ENCODE measurements at places on chromosomes 4 and X.

DNA sequence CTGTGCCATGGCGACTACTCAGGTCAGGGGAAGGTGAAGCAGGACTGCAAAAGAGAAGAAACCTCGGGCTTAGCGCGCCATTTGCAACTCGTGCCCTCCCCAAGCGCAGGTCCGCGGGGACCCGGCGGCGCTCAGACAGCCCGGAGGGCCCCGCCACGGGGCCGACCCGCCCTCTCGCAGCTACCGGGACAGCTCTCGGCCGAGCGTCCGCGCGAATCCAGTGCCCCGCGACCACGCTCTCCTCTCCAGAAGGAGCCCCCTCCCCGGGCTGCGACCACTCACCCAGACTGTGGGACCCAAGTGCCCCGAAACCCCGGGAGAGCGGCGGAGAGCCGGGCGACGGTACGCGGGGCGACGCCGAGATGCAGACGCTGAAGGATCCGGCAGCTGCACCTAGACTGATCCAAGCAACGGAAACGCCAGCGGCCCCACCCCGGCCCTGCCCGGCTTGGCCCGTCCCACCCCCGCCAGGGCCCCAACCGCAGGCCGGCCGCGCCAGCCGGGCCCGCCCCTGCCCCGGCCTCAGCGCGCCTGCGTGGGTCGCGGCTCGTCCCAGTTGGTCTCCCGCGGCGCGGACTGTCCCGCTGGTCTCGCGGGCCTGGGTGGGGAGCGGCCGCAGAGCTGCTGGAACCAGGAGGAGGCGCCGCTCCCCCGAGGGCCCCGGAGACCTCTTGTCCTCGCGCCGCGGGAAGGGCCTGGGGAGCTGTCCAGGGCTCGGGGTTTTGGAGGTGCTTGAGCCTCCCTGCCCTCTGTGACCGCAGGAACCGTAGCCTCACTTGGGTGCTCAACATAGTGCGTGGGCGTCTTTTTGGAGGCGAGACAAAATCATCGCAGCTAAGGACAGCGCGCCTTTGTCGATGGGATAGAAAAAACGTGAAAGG is at the start of gene ANXA5:
ANXA5 (minus strand) TSS at position 400 of the 881 bp plus-strand sequence; CDS start at position 9, 391 bp downstream.
- peak; percentile 59 for DNase-seq

DNA sequence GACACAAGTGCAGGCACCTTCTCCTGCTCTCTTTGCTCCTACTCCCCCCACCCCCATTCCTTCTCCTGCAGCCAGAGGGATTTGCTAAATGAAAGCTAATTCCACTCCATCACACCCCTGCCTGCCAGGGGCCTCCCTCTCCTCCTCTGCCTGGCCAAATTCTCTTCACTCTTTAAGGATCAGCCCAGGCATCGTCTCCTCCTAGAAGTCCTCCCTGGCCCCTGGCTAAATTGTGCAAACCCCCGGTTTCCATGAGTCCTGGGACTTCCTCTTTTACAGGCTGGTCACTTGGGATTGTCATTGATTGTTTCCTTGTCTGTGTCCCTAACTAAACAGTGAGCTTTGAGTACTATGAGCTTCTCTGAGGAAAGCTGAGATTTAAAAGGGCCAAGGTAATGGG is 8.7 kb upstream of the ABLIM2 start:
- DNase-seq: no peak

DNA sequence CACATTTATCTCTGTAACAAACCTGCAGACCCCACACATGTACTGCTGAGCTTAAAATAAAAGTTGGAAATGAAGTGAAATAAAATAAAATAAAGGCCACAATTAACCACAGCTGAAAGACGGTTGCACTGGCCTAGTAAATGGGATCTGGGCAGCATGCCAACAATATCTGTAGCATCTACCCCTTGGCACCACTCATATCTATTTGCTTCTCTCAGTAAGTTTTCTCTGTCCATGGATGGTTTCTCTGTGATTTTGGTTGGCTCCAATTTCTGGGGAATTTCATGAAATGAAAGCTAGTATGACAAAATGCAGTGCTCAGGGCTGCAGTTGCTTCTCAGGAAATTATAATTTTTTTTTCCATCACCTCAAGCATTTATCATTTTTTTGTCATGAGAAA is 172.0 kb upstream of the IL15 start:
- no peak for DNase-seq

- DNase-seq: no peak
Measured at GRCh38 chr4:123133397-123134050, 211.1 kb upstream of the NUDT6 start.

DNA sequence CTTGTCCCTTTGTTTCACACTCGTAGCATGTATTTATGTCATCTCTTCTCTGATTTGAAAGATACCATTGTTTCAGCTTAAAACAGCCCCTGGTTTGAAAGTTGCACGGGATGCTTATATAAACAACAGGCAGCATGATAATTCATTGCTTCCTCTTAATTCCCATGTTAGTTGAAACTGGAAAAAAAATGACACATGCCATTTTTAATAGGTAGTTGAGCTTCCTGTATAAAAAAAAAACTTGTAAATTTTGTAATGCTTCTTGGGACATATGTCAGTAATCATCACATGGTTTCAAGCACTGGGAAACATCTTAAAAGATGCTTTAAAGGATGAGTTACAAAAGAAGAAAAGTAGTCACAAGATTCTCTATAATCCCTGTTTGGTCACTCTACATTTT is 243.0 kb downstream of the PALLD start:
- no peak for DNase-seq

DNA sequence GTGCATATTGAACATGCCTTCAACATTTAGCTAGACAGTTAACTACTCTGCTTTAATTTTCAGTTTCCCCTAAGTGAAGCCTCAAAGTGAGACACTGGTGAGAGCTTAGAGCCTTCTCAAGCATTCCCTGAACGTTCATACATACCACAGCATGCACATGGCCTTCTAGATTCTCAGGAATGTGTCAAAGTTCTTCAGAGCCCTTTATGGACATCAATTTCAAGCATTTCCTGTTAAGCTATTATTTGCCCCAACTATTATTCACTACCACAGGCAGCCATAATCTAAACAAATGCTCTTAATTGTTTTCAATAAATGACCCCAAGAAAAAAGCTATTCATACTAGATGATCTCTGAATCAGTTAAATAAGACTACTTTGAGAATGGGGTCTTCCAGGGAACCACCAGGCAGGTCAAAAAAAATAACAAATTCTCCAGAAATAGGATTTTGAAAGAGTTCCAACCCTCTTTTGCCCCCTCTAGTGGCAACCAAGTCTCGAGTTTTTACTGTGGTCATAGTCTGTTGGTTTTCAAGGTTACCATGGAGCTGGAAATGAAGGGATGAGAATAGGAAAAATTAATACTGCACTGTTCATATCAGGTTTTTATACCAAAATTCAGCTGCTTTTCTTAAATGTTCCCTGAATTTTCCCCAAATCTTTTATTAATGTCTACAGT is 235.4 kb downstream of the RAB28 start:
- DNase-seq: no peak

- DNase-seq: no peak
Measured at GRCh38 chr4:22019676-22020075, 71.1 kb upstream of the KCNIP4 start.

- no peak for DNase-seq
Measured at GRCh38 chrX:13357925-13358324, 38.1 kb upstream of the ATXN3L start.

- DNase-seq: no peak
Measured at GRCh38 chr4:8850074-8850829, 21.4 kb downstream of the HMX1 start.

- DNase-seq: no peak
Measured at GRCh38 chr4:37524267-37524666, 161.9 kb downstream of the RELL1 start.

GRCh38 chr4:173924561-173924960 is 358.9 kb downstream of the FBXO8 start:
- no peak for DNase-seq

DNA sequence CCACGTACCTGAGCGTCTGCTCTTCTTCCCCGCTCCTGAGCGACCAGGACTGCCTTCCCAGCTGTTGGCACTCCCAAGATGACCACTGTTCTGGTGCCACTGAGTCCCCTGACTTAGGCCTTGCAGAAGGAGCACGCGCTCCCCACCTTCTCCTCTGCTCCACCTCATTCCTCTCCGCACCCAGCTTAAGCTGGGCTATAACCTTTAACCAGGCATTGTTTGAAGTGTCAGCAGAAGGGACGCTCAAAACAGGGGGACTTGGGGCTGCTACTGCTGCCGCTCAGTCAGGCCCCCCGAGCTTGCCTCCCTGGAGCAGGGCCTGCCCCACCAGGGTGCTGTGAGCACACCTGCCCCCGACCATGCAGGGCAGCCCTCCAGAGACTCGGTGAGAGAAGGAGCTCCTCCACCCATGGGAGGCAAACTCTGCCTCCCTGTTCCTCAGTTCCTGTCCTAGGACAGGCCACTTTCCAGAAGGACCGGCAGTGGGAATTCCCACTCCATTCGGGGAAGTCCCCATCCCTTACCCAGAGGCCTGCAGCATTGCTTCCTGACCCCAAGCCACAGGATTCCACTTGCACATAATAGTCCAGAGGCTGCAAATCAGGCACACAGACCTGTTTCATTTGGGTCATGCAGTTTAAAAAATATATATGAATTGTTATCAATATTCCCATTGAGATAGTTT is 99.7 kb upstream of the ENPP6 start:
- DNase-seq: no peak

GRCh38 chr4:177315767-177316464 is 6.2 kb downstream of the NEIL3 start:
- no peak for DNase-seq

DNA sequence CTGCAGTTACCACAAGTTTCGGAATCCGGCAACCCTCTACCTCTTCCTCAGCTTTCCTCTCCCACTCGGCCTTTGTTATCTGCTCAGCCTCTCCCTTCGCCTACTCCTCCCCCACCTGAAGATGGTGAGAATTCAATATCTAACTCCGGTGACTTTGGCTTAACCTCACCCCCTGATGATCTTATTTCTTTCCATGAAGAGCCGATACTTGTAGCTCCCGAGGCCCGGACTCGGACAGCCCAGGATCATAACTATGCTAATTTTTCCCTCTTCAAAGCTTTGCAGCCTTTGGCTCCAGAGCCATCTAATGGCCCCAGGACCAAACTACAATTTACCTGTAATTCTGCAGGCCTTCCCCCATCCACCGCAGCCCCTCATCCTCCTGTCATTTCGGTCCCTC is 32.0 kb upstream of the MGST2 start:
- DNase-seq: no peak

GRCh38 chrX:131752493-131753198 is 208.8 kb downstream of the OR13H1 start:
- peak; percentile 72 for DNase-seq

DNA sequence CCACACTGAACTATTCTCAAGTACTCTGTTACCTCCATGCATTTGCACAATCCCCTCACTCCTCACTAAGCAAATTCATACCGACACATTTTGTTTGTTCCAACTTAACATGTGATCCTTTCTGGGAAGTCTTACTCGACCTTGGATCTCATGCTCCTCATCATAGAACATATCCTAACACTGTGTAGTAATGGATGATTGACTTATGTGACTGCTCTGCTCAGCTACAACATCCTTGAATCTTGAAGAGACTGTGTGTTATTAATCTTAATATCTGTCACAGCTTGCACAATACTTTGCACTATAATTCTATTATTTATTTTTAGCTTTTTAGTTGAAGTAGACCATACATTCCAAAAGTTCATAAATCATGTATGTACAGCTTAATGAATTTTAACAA is 23.9 kb upstream of the TRPC3 start:
- no peak for DNase-seq

DNA sequence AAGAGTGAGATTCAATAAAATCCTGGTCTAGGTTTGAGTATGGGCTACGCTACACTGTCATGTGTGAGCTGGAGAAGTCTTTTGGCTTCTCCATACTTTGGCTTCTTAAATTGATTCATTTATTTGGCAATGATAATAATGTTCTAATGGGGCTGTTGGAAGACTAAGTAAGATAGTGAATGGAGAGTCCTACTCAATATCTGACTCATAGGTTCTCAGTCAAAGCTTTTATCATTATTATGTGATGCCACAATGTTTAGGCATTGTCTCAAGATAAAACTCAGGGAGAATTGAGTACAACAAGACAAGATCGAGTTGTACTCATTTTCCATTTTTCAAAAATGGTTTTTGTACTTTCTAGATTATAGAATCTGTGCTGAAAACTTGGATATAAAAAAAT is 92.5 kb upstream of the VEGFC start:
- DNase-seq: no peak

DNA sequence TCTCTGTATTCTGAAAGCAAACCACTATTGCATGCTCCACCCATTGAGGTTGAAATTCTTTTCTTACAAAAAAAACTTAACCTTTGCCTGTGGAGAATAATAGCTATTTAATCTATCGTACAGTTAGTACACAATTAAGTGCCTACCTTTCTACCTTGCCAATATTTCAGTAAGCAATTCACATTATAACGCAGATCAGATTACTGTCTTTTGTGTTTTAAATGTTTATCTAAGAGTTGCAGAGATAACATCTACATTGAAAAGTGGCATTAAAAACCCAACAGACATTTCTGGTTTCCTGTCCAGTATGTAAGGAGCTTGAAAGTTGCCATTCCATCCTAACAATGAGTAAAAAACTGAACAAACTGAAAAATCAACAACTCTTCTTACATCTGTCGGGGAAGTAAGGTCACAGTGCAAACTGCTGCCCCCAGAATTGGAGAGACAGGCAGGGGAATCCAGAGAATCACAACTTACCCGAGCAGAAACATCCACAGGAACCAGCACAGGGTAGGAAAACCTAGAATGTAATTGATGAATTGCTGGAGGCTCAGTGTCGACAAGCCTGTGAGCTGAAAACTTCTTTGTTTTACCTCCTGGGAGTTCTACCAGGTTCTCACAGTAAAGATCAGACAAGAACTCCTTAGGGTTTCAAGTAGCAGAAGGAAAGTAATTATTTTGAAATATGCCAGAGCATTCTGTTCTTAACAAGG is 27.3 kb upstream of the ACSL4 start:
- no peak for DNase-seq

DNA sequence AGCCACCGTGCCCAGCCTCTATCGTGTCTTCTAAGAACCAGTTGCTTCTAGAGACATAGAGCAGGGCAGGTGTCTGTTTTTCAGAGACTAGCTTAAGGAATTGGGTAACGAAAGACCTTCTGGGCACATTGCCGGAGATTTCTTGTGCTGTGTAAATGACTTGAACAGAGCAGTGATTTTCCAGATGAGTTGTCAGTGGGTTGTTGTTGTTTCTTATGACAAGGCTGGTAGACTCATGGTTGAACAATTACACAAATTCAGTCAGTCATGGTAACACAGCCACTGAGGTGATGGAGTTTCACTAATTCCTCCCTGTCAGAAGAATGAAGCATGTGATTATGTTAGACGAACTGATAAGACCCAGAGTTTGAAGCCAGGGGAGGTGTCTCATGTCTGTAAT is 20.5 kb upstream of the DDX3X start:
- DNase-seq: no peak

DNA sequence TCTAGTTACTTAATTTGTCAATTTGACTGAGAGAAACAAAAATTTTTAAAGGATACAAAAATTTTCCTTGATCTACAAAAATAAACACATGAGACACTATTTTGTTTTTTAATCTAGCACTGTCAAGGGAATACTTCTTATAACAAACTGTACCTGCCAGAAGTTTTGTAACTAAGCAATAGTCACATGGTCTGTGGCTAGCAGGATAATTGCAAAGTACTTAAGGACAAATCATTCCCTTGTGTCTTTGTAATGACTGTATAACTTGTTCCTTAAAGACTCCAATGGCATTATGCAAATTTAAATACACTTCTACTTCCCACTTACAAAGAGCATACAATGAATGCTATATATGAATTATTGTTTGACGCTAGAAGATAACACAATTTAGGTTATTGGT is 25.1 kb upstream of the ANK2 start:
- DNase-seq: no peak

Data from stimulated activated CD4-positive, alpha-beta T cell treated with anti-CD3 and anti-CD28 coated beads, Interleukin-1b, Interleukin-23, amount 100 ng/mL, for 4 hours (primary cell).